ENCODE measurements at places on chromosomes 11 and 22.

DNA sequence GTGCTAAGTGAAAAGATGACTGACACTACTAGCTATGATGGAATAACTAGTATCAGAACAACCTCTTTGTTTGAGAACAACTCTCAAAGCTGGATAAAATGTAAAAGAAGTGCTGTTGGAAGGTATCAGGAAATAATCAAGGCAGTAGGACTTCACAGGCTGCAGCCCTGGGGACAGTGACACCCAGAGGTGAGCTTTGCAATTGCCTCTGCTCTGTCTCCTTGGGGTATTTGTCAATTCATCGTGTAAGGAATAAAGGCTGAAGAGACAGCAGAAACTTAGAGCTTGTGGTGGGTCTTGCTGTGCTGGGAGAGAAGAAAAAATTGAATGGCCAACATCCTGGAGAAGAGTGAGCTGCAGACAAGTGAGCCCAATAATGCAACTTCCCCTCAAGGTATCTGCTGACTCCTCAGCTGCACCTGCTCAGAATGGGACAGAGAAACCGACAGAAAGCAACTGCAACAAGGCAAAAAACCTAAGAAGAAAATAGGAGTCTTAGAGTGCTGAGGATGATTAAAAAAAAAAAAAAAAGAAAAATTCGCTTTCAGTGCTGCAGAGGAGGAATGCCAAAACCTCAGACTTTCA lies 141.1 kb downstream of the RCN1 start:
- DNase-seq = no peak

DNA sequence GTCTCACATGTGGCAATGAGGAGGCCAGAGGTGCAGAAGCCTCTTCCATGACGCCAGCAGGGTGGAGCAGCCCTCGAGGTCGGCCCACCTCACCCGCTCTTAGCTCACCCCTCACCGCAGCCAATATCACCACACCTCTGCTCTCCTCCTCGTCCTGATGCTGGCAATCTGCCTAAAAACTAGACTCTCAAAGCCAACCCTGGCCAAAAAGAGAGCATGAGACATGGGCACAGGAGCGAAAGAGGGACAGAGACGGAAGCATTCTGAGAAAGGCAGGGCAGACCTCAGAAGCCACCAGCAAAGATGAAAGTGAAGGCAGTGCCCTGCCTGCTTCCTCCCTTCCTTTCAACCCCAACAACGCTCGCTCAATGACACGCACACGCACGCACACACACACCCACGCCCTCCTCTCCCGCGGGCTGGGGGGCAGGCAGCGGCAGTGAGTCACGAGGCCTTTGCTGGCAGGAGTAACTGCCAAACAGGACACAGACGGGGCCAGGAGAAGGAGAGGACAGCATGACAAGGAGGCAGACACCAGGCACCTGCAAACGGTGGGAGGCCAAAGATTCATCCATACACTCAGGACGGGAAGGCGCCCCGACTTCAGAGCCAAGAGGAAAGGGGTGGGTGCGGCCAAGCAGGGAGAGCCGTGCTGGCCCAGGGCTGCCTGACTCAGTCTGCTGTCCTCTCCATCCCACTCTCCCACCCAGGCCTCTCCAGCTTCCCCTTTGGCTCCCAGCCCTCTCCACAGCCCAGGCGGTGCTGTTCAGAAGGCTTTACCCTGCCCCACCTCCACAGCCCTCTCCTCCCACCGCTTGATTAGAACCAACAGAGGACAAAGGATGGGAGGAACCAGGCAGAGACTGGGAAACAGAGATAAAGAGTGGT lies 11.4 kb downstream of the IGSF9B start:
- peak; percentile 80 for DNase-seq

- DNase-seq = no peak
Observed at GRCh38 chr11:21909145-21909544, 283.7 kb upstream of the ANO5 start.

GRCh38 chr11:77636731-77637344 lies 756 bp downstream of the CLNS1A start:
- DNase-seq = no peak
